ENCODE measurements at places on chromosomes 16 and 17.

- DNase-seq: no peak
These were observed 13.1 kb upstream of the PRR35 start for GRCh38 chr16:546909-547770.

DNA sequence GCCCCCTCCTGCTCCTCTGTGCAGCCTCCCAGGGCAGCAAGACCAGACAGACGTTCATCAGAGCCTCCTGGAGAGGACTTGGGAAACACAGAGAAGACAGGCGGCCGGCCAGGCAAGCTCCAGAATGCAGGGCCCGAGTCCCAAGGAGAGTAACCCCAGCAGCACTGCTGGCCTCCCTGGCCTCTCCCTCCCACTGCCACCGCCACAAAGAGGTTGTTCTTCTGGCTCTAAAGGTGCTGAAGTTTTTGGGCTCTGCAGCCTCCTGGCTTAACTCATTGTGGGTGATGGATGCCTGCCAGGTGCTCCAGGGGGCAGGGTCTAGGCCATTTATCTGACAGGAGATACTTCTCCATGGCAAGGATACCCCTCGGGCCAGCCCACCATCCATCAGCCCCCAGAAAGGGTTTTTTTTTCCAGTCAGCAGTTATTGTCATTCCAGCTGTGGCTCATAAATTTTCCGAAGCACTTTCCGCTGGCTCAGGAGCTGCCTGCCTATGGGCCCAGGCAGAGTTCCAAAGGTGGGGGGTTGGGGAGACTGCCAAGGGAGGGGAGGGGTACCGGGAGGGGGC lies 32.0 kb upstream of the MRPS23 start:
- no peak for DNase-seq

- peak; percentile 45 for DNase-seq
These were observed 32.3 kb downstream of the RAP1GAP2 start for GRCh38 chr17:2828397-2829038.

DNA sequence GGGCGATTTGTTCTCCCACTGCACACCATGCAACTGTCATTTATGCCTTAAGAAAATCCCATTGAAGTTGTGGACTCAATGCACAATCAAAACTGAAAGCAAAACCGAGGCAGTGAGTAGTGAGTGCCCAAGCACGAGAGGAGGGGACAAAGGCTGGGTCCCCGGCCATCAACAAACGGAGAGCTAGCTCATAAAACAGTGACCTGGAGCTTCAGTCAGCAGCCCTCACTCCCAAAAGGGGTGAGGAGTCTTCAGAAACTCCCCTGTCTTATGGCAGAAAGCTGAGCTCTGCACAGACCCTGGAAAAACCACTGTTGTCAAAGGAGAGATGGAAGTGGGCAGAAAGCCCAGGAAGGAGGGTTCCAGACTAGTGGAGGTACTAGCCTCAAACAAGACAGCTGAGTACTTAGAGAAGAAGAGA lies 96.9 kb downstream of the ADCY9 start:
- DNase-seq: no peak

GRCh38 chr17:19805006-19805405 lies 56.9 kb upstream of the ALDH3A1 start:
- DNase-seq: no peak

- DNase-seq: no peak
These were observed 2.8 kb downstream of the USP22 start for GRCh38 chr17:21039839-21040575.

DNA sequence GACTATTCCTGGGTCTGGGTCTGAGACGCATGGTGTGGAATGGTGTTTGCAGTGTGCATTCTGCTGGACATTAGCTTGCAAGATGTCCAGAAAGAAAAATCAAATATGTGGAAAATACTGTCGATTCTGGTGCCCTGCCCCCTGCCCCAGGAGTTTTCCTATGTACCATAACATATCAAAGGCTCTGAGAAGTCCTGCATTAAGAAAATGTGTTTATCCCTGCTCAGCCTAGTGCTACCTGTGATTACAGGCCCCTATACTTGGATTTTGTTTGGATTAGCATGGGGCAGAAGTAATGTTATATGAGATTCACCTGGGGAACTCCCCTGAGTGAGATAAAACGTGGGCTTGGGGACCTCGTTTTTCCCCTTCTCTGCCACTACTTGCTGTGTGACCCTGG lies 325.0 kb downstream of the CBLN1 start:
- no peak for DNase-seq

- DNase-seq: no peak
These were observed 7.2 kb upstream of the FOXF1 start for GRCh38 chr16:86502856-86503748.

GRCh38 chr17:59752446-59752845 lies 45.0 kb downstream of the VMP1 start:
- DNase-seq: no peak

DNA sequence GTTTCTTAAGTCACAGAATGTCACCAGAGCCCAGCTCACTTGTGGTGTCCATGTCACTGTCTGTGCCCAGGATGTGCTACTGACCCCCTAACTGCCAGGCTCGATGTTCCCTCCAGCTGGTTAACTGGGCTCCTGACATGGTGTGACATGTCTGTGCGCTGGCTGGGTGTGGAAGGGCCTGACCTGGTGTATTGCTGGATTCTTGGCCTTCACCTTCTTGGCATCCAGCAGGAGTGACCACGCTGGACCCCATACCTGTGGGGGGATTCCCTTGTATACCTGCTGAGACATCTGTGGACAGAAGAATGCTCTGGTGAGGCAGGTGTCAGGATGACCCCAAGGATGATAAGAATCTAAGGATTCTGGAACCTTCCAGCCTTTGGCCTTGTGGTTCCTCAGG lies 1690.1 kb downstream of the TP53TG3F start:
- no peak for DNase-seq

DNA sequence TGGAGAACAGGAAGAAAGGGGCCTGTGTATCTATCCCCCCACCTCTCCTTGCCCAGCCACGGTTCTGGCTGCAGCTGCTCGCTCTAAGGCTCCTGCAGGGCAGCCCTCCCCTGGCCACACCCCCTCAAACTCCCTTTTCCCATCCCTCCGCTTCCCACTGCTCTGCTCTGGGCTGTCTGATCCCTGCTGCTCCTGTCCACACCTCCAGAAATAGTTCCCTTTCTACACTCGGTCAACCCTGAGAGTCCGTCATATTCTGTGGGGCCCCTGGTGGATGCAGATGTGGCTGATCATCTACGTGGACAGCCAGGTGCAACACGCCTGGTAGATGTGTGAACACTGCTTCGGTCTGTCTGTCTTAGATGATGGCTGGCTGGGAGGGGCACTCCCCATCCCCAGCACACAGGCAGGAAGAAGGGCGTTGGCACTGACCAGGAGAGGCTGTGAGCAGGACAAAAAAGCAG lies 19.3 kb upstream of the KRT19 start:
- DNase-seq: no peak

DNA sequence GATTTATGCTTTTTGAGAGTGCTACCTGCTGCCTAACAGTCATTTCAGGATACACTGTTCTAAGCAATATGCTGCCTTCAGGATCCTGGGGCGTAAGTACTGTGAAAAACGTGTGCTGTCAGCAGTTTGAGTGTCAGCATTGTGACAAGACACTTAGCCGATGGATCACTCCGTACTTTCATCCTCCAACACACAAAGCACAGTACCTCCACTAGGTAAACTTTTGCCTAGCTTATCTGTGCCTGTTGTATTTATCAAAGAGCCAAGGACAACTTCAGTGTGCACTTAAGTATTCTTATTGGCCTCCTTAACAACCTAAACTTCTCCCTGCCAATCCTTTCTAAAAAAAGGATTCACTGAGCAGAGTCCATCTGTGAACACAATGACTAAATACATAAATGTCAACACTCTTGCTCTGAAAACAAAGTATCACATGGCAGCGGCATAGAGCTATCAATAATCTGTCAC lies 33.8 kb upstream of the PHLPP2 start:
- no peak for DNase-seq

GRCh38 chr17:47279062-47279801 lies 25.6 kb downstream of the ITGB3 start:
- DNase-seq: no peak

GRCh38 chr17:692116-692515 lies 22.5 kb downstream of the VPS53 start:
- no peak for DNase-seq

DNA sequence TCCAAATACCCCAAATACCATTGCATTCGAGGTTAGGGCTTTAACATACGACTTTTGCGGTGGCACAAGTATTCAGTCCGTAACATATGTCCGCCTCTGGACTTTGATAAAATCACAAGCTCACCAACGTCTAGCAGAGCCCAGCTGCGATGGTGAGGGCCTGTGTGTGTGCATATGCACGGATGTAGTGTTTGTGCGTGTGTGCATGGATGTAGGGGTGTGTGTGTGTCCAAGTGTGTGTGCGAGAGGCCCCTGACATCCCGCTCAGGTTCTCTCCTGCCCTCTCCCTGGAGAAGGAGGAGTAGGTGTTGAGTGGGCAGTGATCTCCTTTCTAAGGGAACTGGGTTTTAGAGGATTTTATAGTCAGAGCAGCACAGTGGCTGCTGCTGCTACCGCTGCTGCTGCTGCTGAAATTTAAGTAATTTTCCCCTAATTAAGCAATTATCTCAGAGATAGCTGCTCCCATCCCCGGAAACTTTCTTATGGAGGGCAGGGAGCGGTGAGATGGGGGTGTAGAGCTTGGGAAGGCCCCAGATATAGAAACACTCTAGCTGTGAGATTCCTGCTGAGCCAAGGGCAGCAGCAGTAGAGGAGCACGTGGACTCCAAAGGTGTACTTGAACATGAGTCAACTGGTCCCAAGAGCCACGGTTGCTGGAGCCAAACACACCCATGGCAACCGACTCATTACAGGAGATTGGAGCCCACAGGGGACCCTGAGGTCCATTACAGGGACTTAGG lies 121.7 kb upstream of the SDK2 start:
- no peak for DNase-seq

DNA sequence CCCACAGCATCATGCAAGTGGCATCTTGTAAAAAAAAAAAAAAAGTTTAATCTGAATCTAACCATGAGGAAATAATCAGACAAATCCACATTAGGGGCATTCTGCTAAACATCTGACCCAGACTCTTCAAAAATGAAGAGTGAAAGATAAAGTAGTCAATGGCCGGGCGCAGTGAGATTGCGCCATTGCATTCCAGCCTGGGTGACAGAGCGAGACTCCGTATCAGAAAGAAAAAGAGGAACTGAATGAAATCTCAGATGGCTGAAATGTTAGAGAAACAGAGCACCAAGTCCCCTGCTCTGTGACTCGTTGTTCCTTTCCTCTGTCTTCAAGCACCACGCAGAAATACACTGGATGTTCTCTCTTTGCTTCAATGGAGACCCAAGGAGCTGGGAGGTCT lies 12.7 kb upstream of the RNF135 start:
- no peak for DNase-seq

All from GDM1 (cell line).